ENCODE measurements at places on chromosomes 3 and 15.

DNA sequence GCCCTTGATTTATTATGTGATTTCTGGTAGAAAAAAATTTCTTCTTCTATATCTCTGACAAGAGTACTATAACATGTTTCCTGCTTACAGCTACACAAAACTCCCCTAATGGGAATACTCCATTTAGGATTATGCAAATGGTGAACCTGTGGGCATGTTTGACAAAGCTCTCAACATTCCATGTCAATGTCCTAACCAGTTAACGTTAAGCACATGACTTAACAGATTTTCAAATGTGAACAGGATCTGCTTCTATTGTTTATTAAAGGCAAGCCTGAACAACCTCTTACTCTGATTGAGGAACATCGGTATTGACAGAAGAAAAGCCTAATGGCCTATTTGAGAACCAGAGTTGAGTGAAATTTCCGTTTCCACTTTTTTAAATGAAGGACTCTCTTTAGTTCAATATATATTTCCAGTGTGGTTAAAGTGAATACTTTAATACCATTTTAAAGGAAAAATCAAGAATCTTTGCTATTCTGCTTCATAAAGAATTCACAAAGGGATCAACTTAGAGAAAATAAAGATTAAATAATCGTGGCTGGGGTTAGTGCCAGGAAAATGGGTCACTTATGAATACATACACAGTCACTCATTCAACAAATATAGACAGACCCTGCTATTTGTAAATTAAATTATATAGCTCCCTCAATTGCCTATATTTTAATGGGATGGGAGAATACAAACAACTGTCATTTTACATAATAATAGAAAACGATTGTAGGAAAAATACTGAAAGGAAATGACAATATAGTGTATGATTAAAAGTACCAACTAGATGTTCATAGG lies 300.3 kb upstream of the CBLB start:
- no peak for DNase-seq

DNA sequence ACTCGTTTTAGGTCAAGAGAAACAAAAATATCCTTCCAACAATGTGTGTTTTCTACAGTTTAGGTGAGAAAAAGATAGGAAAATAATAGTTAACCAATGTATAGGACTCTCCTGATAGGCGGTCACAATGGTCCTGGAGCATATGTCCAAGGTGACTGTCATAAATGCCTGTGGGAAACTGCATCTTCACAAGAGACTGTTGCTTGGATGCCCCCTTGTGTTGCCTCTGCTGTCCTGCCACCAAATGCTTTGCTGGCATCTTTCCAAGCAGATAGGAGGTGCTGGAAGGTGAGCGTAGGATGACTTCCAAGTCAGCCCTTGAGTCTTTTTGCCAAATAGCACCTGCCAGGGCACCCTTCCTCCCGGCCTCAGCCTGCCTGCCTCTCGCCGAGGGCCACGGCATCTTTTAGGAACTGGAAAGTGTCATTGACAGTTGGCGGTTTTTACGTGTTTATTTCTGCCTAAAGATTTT lies 24.1 kb upstream of the SACM1L start:
- DNase-seq = peak; percentile 81

DNA sequence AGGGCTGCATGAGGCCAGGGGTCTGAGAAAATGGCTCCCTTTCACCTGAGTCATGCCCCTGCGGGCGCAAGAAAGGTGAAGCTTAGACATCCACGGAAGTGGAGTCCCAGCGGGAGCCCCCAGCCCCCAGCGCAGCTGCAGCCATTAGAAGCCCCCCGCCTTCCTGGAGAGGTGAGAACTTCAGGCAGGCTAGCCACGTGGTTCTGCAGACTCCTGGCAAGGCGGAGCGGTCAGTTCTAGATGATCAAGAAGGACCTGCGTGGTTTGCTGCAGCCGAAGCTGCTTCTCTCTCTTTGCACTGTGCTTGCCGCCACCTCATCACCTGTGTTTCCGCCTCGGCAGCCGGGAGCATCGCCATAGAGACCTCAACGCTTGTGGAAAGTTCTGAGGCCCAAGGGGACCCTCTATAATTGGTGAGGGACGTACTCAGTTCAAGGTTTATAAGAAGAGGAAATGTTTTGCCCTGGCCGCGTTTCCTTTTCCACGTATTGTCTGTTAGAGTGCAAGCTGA lies 15.8 kb upstream of the KCNMB3 start:
- DNase-seq = no peak

- no peak for DNase-seq
Observed at GRCh38 chr3:155184011-155184410, 103.9 kb downstream of the MME start.

GRCh38 chr3:46910166-46910760 lies 32.7 kb downstream of the PTH1R start:
- no peak for DNase-seq

- DNase-seq = no peak
Observed at GRCh38 chr3:75110741-75111140, 496.3 kb upstream of the CNTN3 start.

DNA sequence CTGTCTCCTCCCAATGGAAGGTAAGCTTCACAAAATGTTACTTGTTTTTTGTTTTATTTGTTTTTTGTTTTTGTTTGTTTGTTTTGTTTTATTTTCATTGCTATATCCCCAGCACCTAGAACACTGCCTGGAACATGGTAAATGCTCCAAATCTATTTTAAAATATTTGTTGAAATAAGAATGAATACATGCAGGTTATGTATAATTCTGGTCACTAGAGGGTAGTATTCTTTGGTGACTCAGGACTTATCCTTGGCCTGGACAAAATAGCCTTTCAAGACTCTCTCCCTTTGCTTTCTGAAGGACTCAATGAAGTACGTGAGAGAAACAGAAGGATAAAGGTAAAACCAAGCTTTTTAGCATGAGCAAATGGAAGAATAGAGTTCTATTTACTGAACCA lies 46.9 kb upstream of the PPP2R3A start:
- no peak for DNase-seq

DNA sequence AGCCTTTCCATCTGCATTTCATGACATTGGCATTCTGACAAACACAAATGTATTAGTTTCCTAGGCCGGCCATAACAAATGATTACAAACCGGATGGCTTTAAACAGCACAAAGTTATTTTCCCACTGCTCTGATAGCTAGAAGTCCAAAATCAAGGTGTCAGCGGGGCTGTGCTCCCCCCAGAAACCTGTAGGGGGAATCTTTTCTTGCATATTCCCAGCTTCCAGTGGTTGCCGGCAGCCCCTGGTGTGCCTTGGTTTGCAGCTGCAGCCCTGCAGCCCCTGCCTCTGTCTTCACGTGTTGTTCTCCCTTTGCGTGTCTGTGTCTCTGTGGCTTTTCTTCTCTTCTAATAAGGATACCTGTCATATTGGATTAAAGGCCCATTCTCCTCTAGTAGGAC lies 79.0 kb upstream of the CDV3 start:
- no peak for DNase-seq

GRCh38 chr15:29433507-29434248 lies 164.1 kb upstream of the NSMCE3 start:
- DNase-seq = no peak

DNA sequence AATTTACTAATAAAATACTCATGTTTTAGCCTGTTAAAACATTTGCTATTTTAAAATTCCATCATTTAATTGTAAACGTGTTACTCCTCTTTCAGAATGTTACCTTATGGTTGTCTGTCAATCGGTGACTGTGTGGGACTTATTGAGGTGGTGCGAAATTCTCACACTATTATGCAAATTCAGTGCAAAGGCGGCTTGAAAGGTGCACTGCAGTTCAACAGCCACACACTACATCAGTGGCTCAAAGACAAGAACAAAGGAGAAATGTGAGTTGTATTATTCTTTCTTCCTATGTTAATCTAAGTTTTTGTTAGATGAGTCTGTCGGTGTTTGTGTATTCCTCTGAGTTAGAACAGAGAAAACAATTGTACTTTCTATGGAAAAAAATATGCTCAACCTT lies 21.7 kb downstream of the KCNMB3 start:
- DNase-seq = no peak

DNA sequence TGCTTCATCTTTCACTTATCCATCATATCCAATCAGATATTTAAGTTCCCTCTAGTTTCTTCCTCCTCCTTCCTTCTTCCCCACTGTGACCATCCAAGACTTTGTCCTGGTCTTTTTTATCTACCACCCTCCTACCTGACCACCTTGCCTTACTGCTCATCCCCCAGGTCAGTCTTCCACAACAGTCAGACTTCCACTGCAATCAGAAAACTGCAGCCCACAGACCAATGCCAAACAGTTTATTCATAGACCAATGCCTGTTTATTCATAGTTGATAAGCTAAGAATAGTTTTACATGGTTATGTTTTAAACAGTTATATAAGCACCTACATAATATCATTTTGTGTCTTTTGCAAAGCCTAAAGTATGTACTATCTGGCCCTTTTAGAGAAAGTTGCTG lies 65.5 kb downstream of the TRIM69 start:
- DNase-seq = no peak

DNA sequence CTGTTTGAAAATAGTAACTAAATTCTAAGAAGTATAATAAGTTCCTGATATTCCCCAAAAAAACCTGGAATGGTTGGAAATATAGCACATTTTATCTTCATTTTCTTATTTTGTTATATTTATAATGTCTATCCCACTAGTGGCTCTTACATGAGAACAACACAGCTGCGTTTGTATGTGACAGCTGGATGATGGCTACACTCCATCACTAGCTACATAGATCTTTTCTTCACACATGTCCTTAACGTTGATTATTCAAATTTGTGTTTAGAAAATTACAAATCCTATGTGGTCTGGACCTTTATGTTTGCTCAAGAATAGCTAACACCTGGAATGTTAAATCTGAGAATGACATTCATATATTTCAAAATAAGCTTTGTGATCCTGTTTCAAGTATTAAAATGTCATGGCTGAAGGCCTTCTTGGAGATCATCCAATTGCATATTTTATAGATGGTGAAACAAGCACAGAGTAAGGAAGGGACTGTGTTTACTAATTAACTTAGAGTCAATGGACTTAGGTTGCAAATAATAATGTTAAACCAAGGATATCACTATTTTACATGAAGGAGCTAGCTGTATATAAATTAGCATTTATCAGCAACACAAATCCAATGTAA lies 60.8 kb downstream of the ATP13A5 start:
- DNase-seq = no peak

DNA sequence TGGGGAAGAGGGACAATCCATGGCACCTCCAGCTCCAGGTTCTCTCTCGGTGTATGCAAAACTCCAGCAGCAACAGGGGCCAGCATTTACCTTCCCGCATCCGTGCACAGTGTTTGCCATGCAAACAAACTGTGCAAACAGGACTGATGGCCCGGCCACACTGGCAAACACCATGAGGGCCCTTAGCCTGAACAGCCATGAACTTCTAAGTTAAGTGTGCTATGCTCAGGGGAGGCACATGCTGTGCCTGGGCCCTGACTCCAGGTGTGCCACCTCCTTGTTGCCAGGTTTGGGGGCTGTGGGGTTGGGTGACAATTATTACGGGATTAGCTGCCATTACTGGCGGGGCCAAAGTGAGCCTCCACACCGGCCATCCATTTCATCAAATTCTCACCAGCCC lies 57.5 kb downstream of the CACNA2D2 start:
- DNase-seq = no peak

DNA sequence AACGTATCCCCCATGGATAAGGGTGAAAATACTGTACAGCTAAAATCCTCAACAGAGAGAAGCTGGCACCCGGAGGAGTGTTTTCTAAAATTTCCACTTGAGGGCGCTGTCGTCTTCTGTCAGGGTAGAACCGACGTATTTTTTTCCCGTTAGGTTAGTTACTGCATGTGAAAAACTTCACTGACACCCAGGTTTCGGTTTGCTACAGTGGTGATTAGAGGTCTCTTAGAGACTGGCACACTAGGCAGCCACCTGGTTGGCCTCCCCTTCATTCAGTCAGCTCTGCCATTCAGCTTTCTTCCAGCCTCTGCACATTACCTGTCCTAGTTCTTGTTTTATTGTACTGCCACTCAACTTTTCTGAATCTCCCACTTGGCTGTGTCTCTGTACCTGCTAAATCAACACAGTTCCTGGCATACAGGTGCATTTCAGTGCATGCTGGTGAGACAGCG lies 18.4 kb downstream of the CCK start:
- DNase-seq = peak; percentile 58

DNA sequence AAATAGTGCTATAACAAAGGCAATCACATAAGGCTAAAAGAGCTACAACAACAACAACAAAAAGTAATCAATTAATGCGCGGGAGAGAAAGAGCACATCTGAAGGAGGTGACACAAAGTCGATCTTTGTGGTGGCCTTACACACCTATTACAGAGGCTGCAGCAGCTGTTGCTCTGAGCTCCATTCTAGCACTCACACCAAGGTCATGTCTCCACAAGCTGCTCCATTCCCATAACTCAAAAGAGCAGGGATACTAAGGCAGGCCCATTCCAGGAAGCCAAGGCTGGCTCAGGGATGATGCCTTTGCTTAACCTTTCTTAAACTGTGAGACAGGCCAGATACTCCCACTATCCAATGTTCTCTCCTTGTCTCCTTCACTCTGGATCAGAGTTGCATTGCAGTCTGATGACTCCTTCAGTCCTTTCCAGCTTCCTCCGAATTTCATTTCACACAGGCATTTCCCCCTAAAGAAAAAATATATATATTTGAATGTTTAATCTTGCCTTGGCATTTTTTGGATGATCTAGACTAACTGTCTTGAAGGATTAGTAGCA lies 52.7 kb downstream of the SNTN start:
- DNase-seq = no peak

GRCh38 chr3:185424435-185424834 lies 61.5 kb downstream of the MAP3K13 start:
- no peak for DNase-seq

DNA sequence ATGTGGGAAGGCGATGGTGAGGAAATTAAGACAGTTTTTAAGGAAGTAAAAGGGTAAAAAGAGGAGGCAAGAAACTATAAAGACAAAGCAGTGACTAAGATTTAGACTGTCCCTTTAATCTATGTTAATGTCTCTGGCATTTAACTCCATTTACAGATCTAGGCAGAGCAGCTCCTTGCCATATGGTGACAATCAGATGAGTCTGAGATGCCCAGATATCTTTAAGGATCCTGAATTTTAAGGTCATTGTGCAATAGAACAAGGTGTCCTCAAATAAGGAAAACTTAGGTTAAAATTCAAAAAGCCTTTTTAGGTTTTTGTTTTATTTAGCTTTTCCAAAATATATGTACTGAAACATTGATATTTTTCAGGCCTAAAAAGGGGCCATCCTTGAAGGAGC lies 24.1 kb downstream of the RASGRP1 start:
- no peak for DNase-seq

GRCh38 chr3:127697551-127698240 lies 24.9 kb downstream of the ABTB1 start:
- DNase-seq = peak; percentile 56

DNA sequence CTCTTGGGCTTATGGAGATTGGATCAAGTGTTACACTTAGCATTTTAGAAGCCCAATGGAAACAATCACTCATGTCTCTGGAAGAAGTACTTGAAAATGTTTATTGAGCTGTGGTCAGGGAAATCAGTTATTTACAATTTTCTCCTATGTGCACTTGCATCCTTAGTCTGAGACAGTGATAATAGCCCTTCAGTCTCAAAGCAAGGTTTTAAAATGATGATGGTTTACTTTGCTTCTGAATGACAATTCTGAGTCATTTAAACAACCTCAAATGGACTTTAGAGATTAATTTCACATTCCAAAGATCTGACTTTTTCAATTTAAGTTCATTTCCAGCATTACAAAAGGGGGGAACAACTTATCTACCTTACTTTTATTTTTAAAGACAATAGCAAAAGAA lies 20.1 kb downstream of the TIPARP start:
- no peak for DNase-seq
